ENCODE measurements at places on chromosomes 1 and 21.

GRCh38 chr1:172002725-172003345 lies 161.5 kb downstream of the DNM3 start:
- no peaks in the 10 kb centered on the region for H3K36me3 ChIP-seq
- H3K27ac ChIP-seq = no peak overlapping the region
- H3K27me3 ChIP-seq = no peaks in the 10 kb centered on the region
- no peak for DNase-seq

DNA sequence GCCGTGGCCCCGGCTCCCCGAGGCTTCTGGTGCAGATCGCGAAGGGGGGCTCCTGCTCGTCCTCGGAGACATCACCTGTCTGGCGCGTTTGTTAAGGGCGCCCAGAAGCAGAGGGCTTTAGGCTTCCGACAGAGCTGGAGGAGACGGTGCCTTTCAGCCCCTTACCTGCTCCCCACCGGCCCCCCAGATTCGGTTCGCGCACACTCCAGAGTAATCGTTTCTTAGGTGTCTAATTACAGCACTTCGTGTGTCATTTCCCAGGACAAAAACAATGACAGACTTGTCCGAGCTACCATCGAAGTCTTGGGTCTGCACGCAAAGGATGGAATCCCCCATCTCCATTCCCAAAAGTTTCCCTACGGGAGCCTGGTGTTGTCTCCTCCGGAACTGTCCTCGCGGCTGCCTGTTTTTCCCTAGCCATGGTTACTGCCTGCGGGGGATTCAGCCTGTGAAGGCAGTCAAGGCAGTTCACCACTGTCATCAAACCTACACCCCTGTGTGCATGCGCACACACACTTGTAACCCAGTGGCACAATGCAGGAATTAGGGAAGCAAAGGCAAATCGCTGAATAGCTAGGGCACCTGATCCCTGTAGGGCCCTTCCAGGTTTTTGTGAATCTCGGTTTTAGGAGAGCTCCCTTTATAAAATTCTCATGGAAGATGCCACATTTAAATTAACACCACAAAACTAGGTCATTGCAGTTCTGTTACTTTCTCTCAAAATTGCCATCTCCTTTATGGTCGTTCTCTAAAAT lies 738 bp upstream of the CDC42BPA start:
- H3K4me3 ChIP-seq = peak overlapping the region; percentile 80
- H3K27ac ChIP-seq = peak overlapping the region; percentile 80
- no peaks in the 10 kb centered on the region for H3K36me3 ChIP-seq

GRCh38 chr1:25204797-25205480 lies 27.4 kb downstream of the SYF2 start:
- H3K36me3 ChIP-seq = no peaks in the 10 kb centered on the region
- H3K4me3 ChIP-seq = no peak overlapping the region
- H3K27ac ChIP-seq = no peak overlapping the region
- no peak for DNase-seq

DNA sequence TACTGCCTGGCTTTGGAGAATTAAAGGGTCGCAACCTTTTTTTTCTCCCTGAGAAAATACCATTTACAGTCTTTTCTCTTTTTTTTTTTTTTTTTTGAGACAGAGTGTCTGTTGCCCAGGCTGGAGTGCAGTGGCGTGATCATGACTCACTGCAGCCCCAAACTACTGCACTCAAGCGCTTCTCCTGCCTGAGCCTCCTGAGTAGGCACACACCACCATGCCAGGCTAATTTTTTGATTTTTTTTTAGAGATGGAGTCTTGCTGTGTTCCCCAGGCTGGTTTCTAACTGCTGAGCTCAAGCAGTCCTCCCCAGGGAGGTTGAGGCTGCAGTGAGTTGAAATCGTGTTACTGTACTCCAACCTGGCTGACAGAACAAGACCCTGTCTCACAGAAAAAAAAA lies 24.6 kb downstream of the UBE4B start:
- H3K27me3 ChIP-seq = no peaks in the 10 kb centered on the region
- no peaks in the 10 kb centered on the region for H3K36me3 ChIP-seq
- H3K27ac ChIP-seq = peak overlapping the region; percentile 9

DNA sequence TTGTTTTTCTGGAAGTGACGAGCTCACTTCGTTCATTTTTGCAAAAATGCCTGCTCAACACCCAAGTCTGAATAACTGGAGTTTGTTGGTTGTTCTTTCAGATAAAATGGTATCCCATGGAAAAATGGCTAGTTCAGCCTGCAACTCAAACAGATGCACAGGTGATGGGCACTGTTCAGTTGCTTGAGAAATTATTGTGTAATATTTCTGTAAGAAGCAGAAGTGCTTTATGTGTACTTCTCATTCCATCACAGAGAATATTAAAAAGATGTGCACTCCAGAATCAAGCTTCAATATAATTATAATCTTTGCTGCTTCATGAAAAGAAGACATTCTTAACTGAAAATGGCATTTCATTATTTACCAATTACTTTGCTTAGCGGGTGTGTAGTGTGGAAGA lies 9.1 kb downstream of the SYT2 start:
- no peak for DNase-seq
- H3K36me3 ChIP-seq = no peaks in the 10 kb centered on the region
- no peak overlapping the region for H3K4me3 ChIP-seq
- H3K27me3 ChIP-seq = peaks cover 44% of the 10 kb centered on the region
- H3K4me1 ChIP-seq = no peaks in the 10 kb centered on the region
- H3K27ac ChIP-seq = no peak overlapping the region

DNA sequence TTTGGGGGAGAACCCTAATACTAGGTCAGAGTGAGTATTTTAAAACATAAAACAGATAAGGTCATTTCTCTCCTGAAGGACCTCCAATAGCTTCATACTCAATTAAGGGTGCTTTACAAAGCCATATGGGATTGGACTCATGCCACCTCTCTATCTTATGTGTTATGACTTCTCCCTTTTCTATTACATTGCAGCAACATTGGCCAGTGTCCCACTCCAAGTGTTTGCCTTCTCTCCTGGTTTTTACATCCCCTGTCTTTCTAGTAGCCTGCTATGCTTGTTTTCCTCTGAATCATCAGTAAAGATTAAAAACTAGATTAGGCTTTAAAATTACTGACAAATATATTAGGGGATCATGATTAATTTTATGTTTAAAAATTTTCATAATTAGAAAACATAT lies 66.6 kb downstream of the SCMH1 start:
- no peak overlapping the region for H3K4me3 ChIP-seq
- H3K36me3 ChIP-seq = 0 out of 2 replicates have a peak, but pooled peaks cover 3% of the 10 kb centered on the region
- no peak for DNase-seq
- H3K4me1 ChIP-seq = no peaks in the 10 kb centered on the region

DNA sequence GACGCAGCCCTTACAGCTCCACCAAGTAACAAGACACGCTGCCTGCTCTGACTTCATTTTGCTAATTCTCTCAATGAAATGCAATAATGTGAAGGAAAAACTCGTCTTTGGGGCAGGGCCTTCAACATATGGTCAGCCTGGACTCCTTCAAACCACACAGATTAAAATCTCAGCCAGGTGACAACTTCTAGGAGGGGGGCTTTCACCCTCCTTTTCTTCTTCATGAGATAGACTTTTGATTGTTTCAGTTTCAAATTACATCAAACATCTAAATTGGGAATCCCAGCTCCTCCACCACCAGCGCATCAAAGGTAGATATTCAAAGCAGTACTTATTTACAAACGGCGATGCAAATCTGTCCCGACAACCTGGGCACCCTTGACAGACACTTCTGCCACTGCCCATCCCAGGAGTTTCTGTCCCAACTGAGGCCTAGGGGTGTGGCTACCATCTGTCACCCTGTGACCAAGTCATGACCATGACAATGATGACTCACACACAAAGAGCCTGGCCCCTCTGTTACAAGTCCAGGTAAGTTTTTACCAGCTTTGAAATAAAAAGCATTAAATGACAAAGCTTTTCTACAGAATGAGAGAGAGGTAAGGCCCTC lies 29.7 kb downstream of the SSBP3 start:
- H3K36me3 ChIP-seq = no peaks in the 10 kb centered on the region
- no peaks in the 10 kb centered on the region for H3K27me3 ChIP-seq
- no peak overlapping the region for H3K27ac ChIP-seq
- DNase-seq = no peak
- no peaks in the 10 kb centered on the region for H3K4me1 ChIP-seq

GRCh38 chr1:72851597-72851996 lies 569.3 kb upstream of the NEGR1 start:
- H3K27ac ChIP-seq = no peak overlapping the region
- H3K27me3 ChIP-seq = no peaks in the 10 kb centered on the region

- H3K36me3 ChIP-seq = no peaks in the 10 kb centered on the region
- H3K27me3 ChIP-seq = no peaks in the 10 kb centered on the region
- H3K4me3 ChIP-seq = no peak overlapping the region
Observed at GRCh38 chr1:50973255-50973654, 3.2 kb downstream of the CDKN2C start.

DNA sequence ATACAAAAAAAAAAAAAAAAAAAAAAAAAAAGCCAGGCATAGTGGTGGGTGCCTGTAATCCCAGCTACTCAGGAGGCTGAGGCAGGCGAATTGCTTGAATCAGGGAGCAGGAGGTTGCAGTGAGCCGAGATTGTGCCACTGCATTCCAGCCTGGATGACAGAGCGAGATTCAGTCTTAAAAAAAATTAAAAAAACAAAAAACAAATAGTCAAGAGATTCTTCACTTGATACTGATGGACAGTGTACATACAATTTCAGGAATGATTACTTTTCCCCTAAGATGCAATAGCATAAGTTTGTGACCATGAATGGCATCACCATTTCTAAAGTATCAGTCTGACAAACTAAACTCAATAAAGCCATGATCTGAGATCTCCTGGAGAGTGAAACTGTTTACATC lies 60.8 kb upstream of the IVNS1ABP start:
- peaks cover 18% of the 10 kb centered on the region for H3K4me1 ChIP-seq
- no peak overlapping the region for H3K27ac ChIP-seq
- H3K36me3 ChIP-seq = no peaks in the 10 kb centered on the region
- no peak overlapping the region for H3K4me3 ChIP-seq
- no peak for DNase-seq

DNA sequence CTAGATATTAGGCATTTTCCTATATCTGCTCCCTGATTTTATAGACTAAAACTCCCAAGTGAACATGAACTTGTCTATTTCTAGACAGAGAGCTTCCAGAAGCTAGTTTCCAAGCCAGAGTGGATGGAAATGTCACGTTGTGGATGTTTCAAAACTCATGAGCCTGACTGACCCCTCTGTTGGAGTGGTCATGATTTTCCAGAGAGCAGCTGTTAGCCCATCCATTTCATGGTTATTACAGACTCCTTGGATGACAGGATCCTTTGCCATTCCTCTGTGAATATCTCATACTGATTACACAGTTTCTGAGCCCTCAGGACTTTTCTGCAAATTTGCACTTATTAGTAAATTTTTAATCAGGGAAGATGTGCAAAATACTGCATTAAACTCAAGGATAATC lies 76.8 kb upstream of the ATF3 start:
- no peaks in the 10 kb centered on the region for H3K36me3 ChIP-seq
- DNase-seq = no peak
- H3K4me3 ChIP-seq = no peak overlapping the region
- no peak overlapping the region for H3K27ac ChIP-seq
- H3K27me3 ChIP-seq = no peaks in the 10 kb centered on the region

GRCh38 chr1:201324306-201324705 lies 41.0 kb downstream of the PKP1 start:
- H3K36me3 ChIP-seq = peaks cover 97% of the 10 kb centered on the region

DNA sequence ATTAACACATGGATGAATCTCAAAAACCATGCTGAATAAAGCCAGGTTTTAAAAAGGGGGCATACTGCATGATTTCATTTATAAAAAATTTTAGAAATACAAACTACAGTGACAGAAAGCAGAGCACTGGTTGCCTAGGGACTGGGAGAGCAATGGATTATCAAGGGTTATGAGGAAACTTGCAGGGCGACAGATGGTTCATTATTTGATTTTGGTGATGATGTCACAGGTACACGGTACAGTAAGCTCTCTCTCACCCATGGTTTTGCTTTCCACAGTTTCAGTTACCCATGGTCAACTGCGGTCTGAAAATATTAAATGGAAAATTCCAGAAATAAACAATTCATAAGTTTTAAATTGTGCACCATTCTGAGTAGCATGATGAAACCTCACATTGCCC lies 14.1 kb downstream of the VAMP4 start:
- no peak overlapping the region for H3K27ac ChIP-seq
- H3K36me3 ChIP-seq = peaks cover 30% of the 10 kb centered on the region
- no peak for DNase-seq
- H3K4me3 ChIP-seq = no peak overlapping the region

- H3K27me3 ChIP-seq = no peaks in the 10 kb centered on the region
- H3K27ac ChIP-seq = no peak overlapping the region
- no peaks in the 10 kb centered on the region for H3K4me1 ChIP-seq
- H3K36me3 ChIP-seq = peaks cover 22% of the 10 kb centered on the region
Observed at GRCh38 chr1:24535021-24535424, 20.9 kb upstream of the NCMAP start.

DNA sequence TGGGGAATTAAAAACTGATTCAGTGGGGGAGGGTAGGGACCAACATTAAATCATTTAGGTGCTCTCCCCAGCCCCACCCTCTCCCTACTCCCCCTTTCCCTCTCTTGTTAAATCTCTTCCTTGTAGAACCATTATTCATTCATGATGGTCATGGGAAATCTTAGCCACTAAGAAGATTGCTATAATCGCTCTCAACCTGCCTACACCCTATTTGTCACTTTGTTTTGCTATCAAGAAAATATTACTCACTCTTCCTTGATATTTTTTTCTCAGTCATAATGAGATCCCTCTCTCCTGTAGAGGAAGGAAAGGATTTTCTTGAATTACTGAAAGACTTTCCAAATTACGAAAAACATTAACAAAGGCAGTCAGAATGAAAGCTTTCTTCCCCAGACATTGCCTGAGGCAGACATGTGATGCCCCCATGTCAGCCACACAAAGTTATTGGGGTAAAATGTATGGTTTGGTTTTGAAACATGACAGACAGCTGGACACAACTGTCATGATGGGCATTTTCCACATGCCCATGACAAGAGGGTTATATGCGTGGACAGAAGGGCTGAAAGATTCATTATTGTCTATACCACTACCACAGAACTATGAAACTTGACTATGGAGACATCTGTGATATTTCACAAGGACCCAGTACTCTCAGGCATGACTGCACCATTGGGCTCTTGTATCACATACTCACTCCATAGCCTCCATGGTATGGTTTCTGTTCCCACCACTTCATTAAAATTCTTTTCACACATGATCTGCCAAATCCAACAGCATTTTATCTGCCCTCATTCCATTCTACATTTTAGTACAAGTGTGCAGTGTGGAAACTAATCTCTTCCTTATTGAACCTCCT lies 420.1 kb downstream of the DISC1 start:
- no peaks in the 10 kb centered on the region for H3K36me3 ChIP-seq
- no peak overlapping the region for H3K4me3 ChIP-seq
- no peak overlapping the region for H3K27ac ChIP-seq

GRCh38 chr1:25063591-25064416 lies 133.7 kb upstream of the RUNX3 start:
- H3K36me3 ChIP-seq = no peaks in the 10 kb centered on the region
- no peaks in the 10 kb centered on the region for H3K27me3 ChIP-seq
- no peak overlapping the region for H3K4me3 ChIP-seq
- no peaks in the 10 kb centered on the region for H3K4me1 ChIP-seq
- H3K27ac ChIP-seq = no peak overlapping the region
